ENCODE measurements at places on chromosomes 11 and 22.

GRCh38 chr11:134343646-134344045 is 11.9 kb downstream of the GLB1L2 start:
- DNase-seq, result peak; percentile 30

GRCh38 chr11:45684440-45684839 is 19.0 kb upstream of the CHST1 start:
- no peak for DNase-seq

DNA sequence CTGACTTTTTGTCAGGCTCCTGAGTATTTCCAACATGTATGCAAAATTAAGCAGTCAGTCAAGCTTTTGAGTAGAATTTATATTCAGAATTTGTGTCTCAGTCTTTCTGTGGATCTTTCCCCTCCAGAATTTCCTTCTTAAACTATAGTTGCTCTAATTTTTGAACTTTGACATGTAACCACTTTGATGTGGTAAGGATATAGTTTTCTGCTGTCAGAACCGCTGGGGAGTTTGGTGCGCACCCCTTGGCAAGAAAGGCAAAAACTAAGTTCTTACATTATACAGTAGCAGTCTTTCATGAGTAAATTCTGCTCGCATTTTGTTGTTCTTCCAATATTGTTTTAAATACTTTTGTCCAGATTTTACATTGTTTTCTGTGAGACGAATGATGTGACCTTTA is 105.9 kb downstream of the TMEM135 start:
- no peak for DNase-seq

- DNase-seq, result no peak
Observed at GRCh38 chr11:133476570-133477250, 55.6 kb downstream of the OPCML start.

DNA sequence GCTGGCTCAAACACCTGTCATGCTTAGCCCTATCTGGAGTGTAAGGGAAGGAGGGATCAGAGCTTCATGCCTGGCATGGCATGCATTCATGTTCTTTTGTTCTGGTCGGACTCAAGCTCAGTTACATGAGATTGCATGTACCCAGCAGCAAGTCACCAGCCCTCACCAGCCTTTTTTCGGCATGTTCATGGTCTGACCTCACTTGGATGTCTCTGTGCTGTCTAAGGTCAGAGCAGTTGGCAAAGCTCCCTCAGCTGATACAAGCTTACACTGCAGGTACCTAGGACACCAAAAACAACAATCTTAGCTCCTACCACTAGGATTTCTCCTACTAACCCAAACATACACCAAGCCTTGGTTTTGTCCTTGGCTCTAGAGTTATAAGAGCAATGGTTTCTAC is 152.6 kb downstream of the BARX2 start:
- DNase-seq, result no peak

DNA sequence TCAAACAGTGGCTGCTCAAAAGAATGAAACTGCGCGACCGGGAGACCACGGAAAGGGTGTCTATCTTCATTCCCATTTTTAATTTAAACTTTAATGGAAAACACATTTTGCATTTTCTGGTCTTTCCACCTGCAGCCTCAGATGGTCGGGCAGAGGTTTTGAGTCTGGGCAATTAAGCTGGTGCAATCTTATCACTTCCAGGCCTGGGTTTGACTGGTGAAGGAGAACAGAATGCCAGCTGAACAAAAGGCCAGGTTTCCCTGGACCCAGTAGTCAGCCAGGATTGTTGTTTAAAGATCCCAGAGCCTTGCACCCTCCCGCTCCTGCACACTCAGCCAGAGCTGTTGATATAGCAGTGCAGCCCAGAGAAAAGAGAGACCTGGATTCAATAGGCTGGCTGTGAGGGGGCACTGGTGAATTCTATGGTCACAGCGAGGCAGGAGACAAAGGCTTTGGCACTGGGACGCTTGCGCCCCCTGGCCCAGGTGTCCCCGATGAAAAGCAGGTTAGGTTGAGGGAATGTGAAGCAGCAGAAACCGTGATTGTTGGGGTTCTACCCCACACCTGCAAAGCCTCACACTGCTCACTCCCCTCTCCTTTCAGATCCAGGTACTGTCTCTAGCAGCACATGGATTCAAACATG is 83.6 kb downstream of the FLI1 start:
- DNase-seq, result no peak
